ENCODE measurements at places on chromosomes 13 and 19.
A peak's percentile ranks its signal among the peaks of the same experiment; 100 is the strongest.

DNA sequence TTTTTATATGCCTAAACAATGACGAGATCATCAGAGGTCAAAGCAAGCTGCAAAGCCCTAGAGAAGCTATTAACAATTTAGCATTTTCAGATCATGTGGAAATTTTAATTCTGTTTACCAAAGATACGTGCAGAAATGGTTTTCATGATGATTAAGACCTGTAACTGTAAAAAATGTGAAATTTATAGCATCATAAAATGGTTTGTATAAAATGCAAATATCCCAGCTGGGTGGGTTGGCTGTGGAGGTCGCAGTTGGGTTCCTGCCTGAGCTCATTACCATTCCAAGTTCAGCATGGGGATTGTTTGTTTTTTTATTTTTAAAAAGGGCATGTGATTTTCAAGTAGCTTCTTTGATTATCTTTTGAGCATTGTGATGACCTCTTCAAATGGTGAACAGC, 47.9 kb upstream of the SIAH3 start:
- no peak for DNase-seq

- peak; percentile 80 for DNase-seq
Measured at GRCh38 chr19:13093407-13094105, 9.1 kb downstream of the LYL1 start.

- DNase-seq: no peak
Measured at GRCh38 chr13:52405767-52406494, at the start of gene THSD1. Gene THSD1, minus strand, starts transcription at chr13:52406172. Its CDS starts 3,572 bp downstream, at chr13:52402600.

DNA sequence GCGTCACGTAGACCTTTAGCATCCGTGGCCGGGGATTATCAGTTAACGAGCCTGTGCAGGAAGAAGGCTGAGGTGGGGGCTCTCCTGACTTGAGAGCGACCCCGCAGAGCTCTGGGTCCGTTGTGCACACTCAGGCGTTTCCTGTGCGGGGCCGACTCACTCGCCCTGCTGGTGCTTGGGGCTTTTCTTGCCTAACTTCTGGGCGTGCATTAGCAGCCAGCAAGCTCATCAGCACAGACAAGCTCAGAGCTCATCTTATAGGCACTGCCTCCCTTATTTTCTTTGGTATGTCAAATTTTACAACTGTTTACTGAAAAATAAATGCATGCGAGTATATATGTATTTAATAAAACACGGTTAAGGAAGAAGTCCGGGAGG, 23.7 kb downstream of the ADPRHL1 start:
- no peak for DNase-seq

DNA sequence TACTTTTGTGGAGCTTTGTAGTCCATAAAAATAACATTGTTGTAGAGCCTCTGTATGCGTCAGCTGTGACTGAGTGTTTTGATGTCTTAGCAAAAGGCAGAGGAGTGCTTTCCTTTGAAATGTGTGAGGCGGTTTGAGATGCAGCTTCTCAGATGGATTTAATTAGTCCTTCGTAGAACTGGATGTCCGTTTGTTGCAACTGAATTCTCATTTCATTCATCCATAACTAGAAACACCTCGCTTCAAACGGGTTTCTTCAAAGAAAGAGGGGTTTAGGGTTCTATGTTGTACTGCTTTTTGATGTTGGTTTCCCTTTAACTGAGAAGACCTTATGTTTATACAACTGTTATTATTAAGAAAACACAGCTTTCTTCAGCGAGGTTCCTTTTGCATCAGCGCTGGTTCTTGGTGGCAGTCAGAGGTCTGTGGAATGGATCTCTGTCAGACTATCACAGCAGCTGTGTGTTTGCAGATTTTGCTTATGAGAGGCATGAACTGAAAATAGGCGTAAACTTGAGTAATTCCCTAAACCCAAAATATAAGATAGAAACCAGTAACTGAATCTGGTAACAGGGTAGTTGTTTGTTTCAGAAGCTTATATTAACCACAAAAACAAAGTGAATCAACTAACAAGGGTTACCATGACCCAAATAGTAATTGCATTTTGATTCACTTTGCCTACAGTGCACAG, 194.4 kb downstream of the GGACT start:
- peak; percentile 36 for DNase-seq

- no peak for DNase-seq
Measured at GRCh38 chr19:48111280-48111679, 663 bp upstream of the PLA2G4C start.

- no peak for DNase-seq
Measured at GRCh38 chr13:45812695-45813372, 38.7 kb downstream of the SIAH3 start.

GRCh38 chr19:19319732-19320360, 463 bp downstream of the SUGP1 start:
- no peak for DNase-seq

- DNase-seq: no peak
Measured at GRCh38 chr13:83325125-83325853, 557.0 kb downstream of the SLITRK1 start.

DNA sequence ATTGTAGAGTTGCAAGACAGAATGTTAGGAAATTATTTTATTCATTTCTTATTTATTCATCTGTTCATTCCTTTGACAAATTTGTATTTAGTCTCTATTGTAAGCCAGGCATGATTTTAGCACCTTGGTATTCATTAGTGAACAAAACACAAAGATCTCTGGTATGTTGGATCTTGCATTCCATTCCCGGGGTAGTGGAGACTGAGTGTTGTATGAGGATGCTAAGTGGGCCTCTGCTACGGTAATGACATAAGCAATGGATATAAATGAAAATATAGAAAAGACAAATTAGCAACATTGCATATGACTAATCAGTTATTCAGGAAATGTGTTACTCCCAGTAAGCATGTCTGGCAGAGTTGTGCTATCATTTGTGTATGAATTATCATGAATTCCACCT, 449.3 kb downstream of the PCDH17 start:
- no peak for DNase-seq

DNA sequence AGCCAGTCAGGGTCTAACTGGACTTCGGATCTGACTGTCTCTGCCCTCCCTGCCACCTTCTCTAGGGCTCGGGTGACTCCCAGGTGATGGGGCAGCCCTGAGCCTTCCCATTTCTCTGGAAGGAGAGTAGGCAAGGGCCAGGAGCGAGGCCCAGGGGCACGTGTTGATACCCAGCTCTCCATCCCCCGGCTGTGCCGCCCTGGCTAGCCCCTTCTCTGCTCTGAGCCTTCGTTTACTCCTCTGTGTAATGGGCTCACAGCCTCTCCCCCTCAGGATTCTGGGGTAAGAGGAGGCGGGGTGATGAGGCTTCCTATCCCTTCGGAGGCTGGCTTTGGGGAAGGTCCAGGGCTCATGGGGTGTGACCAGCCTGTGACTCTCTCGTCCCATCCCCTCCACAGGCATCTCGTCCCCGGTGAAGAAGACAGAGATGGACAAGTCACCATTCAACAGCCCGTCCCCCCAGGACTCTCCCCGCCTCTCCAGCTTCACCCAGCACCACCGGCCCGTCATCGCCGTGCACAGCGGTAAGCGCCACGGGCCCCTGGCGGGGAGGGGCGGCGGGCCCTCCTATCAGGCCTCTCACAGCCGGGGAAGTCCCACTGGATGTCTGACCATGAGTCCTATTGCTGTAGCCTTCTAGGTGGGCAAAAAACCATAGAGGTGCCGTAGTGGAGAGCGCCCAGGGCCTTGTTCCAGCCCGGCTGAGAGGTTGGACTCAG, 31.6 kb downstream of the SMIM24 start:
- DNase-seq: no peak

DNA sequence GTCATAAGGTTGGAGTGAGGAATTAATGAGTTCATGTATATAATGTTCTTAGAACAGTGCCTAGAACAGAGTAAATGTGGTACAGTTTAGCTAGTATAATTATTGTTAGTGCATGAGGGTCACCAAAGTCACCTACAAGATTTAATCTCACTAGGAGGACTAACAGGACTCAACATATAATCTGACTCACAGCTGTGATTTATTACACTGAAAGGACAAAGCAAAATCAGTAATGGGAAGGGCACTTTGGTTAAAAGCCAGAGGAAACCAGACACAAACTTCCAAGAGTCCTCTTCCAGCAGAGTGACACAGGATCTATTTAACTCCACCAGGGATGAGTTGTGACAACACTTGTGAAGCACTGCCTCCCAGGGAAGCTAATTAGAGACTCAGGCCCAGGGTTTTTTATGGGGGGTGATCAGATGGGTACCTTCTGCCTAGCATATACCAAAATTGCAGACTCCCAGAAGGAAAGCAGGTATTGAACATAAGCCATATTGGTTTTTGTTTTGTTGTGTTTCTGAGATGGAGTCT, 341.2 kb upstream of the DACH1 start:
- no peak for DNase-seq

DNA sequence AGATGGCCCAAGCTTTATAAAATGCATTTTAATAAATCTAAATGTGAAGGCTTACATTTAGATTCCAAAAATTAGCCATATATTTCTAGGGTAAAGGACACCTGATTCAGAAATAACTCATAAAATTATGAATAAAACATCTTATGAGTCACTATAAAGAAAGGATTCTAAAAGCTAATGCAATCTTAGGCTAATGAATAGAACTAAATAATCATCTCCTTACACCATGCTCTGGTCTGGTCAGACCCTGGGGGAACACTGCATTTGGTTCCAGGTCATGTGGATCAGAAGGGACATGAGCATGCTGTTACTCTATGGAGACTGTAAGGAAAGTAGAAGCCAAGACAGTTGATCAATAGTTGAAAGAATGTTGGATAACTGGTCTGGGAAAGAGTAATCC, 370.4 kb downstream of the NDFIP2 start:
- DNase-seq: no peak

- DNase-seq: no peak
Measured at GRCh38 chr19:38569368-38569983, 48.3 kb downstream of the MAP4K1 start.

DNA sequence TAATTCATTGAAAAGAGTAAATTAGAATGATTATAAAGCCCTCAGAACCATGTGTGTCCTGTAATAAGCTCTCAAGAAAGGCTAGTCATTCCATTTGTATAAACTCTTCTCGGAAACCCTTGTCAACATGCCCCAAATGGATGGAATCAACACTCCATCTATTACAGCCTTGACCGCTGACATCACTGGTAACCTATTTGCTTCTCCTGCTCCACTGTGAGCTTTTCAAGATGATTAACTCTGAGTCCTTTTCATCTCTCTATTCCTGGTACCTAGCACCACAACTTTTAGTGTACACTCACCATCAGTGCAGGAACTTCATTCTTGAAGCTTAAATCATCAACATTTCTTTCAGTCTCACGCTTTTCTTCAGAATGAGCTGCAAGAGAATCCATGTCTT, 612.0 kb downstream of the DCT start:
- no peak for DNase-seq

- DNase-seq: no peak
Measured at GRCh38 chr13:80782441-80782840, 441.5 kb upstream of the SPRY2 start.

- DNase-seq: no peak
Measured at GRCh38 chr19:43774103-43774939, 6.5 kb downstream of the KCNN4 start.

GRCh38 chr13:106381091-106381490, 154.4 kb downstream of the EFNB2 start:
- no peak for DNase-seq

GRCh38 chr19:55692681-55693081, 17.7 kb downstream of the EPN1 start:
- DNase-seq: no peak

DNA sequence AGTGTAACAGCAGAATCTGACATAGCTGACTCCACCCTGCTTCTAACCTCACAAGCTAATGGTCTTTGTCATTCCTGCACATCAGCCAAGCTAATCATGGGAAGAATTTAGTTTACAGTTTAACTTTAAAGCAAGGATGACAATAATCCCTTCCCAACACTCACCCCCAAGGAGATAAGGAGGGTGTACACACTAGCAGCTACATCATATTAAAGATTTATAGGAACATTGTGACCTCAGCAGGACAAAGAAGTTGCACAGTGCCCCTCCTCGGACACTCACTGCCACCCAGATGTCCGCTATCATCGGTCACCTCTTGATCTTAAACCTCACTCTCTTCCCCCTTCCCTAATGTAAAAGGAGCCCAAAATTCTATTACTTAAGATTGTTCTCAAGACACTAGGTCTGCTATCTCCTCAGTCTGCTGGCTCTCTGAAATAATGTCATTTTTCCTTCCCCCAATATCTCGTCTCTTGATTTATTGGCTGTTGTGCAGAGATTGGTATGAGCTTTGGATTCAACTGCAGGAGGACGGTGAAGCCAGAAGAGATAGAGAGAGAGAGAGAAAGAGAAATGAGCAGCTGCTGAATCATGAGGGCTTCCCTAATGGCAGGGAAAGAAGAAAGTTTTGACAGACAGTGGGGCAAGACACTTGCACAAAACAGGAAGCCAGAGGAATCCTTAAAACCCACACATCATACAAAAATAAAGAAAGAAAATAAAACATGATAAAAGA, 17.5 kb upstream of the FFAR2 start:
- DNase-seq: no peak

DNA sequence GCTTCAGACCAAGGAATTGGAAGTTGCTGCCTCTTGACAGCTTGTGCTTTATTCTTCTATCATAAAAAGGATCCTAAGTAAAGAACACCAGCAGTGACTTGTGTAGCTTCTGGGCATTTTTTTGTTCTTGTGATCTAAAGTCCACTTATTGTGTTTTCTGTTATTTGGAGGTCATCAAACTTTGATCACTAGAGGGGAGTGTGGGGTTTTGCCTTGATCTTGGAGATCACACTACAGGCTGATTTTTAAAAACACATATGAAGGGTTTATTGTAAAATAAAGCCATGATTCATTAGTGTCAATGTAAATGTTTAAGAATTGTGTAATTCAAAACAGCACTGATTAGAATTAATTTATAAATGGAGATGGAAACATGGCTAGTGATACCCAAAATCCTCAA, 328.7 kb upstream of the EDNRB start:
- no peak for DNase-seq

- no peak for DNase-seq
Measured at GRCh38 chr13:78770601-78771000, 111.6 kb upstream of the OBI1 start.

- peak; percentile 22 for DNase-seq
Measured at GRCh38 chr19:27775395-27775794, 1437.6 kb downstream of the UQCRFS1 start.

- DNase-seq: no peak
Measured at GRCh38 chr19:5922161-5922545, 8.1 kb downstream of the CAPS start.

DNA sequence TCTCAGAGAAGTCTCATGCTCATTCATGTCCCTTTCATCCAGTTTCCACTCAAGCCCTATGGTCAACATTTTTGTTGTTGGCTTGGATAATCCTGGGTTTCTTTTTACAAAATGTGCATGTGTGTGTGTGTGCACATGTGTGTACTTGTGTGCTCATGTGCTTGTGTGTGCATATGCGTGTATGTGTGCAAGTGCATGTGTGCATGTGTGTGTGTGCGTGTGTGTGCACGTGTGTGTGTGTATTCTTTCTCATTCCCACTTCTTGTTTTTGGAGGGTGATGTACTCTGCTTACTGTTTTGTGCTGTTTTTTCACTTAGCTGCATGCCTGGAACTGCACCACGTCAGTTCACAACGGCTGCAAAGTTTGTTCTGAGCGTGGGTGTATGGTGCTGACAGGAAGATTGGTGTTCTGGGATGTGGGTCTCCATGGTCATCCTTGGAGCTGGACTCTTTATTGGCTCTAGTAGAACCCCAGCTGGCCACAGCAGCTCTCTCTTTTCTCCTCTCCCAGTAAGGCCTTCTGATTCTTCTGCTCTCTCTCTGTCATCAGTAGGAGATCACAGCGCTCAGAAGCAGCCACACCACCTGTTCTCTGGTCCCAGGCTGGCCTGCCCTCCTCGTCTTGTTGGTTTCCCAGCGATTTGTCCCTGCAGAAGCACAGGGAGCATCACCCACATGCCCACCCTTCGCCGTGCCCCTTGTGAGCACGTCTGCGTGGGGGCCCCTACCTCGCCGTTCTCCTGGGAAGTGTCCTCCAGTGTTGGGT, 60.8 kb downstream of the SOX1 start:
- DNase-seq: no peak

GRCh38 chr13:106110241-106110855, 425.1 kb downstream of the EFNB2 start:
- DNase-seq: no peak

Data from SK-MEL-5 (cell line).